ENCODE measurements at places on chromosomes 7 and 10.
A peak's percentile ranks its signal among the peaks of the same experiment; 100 is the strongest.

GRCh38 chr10:68828833-68829232 lies 1.5 kb downstream of the STOX1 start:
- no peak for DNase-seq

DNA sequence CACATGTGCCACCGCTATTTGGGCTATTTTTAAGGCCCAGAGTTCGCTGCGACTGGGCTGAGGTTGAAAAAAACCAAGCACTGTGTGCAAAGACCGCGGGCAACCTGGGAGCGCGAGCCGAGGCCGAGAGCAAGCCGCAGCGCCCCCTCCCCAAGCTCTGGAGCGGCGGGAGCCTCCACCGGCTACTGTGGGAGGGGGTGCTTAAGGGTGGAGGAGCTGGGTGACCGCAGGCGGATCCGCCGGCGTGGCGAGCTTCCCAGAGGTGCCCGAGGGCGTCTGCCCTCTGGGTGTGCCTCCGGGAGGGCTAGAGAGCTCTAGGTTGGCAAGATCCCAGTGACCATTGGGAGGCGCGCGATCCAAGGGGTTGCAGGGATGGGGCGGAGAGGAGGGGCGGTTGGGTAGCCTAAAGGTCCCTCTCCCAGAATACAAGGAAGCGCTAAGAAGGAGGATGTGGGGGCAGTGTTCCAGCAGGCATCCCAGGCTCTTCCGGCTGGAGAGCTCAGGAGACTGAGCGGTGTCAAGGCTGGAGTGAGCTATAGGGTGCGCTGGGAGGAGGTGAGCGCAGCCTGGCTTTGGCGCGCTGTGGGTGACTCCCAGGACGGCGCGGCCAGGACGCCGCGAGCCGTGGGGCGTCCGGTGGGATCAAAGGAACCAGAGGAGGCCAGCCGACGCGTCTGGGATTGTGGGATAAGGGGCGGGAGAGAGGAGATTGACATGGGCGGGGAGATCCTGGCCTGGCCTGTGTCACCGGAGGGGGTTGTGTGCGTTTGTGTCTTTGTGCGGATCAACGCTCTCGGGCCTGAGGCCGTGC lies 8.0 kb downstream of the DLX5 start:
- DNase-seq, result peak; percentile 2

DNA sequence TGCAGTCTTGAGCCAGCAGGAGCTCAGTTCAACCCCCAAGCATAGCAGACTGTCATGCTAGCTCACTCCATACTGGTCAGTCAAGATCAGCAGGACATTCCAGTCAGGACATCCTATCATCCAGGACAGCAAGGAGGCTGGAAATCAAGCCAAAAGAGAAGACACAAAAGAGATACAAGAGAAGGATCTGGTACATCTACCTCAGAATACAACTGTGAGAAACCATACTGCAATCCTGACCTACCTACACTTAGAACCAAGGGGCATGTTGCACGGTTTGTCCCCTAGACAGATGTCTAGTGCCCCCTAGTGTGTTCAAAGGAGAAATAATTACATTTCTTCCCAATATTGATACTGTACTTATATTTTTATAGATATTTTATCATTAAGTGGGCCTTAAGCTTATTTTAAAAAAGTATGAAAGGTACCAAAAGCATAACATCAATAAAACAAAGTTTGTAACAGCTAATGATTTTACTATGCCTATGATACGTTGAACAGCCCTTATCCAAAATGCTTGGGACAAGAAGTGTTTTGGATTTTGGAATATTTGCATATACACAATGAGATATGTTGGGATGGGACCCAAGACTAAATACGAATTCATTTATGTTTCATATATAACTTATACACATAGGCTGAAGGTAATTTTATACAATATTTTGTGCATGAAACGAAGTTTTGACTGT lies 26.7 kb downstream of the ERCC6 start:
- peak; percentile 30 for DNase-seq

DNA sequence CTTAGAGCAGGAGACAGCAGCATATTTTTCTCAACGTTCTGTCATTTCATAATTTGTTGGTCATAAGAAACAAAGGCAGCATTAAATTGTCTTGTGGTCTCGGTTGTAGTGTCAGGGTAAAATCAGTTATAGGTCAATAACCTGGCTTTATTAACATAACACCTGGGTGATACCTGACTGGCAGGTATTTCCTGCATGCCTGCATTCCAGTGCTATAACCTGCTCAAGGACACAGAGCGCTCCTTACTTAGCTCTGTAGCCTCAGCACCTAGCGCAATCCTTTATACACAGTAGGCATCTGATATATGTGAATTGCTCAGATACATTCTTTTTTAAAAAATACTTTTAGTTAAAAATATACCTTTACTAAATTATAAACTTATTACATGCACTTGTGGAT lies 38.9 kb upstream of the PRKG1 start:
- no peak for DNase-seq

GRCh38 chr10:118392761-118393160 lies 50.6 kb upstream of the FAM204A start:
- DNase-seq, result no peak

DNA sequence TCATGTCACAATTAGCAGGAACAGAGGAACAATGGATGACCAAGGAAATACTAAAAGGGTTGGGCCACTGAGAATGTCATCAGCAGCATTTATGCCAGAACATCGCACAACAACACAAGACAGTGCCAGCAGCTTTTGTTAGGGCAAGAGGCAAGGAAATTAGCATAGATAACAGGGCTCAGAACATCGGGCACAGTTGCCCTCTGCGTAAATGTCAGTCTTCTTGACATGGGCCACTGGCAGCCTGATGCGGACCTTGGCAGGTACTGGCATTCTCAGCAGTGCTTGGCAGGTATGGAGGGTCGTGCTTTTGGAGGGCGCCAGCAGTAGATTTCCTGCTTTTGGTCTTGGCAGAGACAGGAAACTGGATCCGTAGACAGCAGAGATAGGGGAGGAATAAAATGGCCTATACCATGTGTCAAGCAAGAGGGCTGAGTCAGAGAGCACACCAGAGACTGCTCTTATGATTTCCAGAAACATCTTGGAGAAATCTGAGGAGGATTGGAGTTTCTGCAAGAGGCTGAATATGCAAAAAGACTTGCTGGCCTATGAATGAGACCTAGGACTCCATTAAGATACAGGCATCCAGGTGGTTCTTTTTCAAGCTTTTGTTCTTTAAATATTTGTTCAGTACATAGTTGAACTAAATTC lies 371.5 kb upstream of the MTPN start:
- no peak for DNase-seq

- DNase-seq, result peak; percentile 21
These were observed 8.4 kb downstream of the ETV1 start for GRCh38 chr7:13981070-13981469.

- no peak for DNase-seq
These were observed 66.7 kb downstream of the PRKG1 start for GRCh38 chr10:51141010-51141409.

DNA sequence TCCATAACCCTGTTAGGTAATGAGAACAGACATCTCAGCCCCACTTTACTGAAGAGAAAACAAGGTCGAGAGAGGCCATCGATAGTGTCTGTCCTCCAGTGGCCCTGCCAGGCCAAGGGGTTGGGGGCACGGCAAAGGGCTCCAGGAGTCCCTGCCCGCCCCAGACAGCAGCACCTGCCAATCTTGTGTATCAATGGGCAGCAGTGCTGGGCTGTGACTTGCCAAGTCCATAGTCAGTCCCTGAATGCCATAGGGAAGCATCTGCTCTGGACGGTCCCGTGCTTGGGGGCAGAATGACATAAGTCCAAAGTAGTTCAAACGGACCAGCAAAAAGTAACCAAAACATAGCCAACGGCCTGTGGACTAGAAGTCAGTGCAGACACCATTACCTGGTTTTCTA lies 33.2 kb downstream of the DLG5 start:
- no peak for DNase-seq

DNA sequence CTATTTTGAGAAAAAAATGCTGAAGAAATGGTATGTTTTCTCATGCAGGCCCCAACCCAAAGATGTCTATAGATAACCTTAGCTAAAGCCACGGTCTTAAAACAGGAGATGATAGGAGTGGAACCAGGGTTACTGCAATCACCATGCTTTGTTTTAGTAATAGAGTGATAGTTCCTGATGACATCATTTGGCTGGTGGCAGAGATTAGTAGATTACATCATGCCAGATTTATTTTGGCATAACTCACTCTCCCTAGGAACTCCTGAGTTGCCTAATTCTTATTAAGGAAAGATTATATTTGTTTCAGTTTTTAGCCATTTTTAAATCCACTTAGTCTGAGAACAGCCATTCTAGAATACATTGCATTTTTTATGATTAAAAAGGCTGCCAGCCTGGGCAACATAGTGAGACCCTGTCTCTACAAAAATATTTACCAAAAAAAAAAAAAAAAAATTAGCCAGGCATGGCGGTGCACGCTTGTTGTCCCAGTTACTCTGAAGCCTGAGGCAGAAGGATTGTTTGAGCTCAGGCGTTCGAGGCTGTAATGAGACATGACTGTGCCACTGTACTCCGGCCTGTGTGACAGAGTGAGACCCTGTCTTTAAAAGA lies 17.8 kb downstream of the ENO4 start:
- no peak for DNase-seq
